ENCODE measurements at places on chromosomes 1 and 21. TPM values are rescaled to one million over a fixed set of nuclear protein-coding genes. Genes with fewer than 3 reads are reported as not detected.

DNA sequence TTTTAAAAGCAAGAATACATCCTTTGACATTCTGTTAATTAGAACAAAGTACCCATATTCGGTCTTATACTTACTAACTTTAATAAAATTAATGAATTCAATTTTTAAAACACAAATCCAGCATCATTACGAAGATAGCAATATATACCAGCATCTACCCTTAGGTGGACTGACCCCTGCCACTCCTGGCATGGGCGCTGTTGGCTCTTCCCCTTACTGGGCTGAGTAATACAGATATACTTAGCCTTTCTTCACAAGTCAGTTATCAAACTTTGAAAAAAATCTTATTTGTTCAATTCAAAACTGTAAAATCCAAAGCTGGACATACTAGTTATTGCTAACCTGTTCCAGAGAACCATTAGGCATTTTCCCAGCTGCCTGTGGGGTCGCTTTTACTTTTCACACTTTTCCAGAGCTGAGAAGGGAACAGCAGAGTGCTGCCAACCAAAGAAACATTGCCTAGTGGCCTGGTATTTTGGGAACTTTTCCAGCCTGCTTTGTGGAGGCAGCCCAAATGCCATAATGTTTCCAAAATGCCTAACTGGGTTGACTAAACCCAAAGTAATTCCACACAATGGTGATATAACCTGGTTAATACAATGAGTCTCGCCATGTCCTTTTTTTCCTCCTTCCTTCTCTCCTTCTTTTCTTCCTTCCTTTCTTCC is 424.7 kb upstream of the ADGRL2 start:
- DNase-seq = no peak

DNA sequence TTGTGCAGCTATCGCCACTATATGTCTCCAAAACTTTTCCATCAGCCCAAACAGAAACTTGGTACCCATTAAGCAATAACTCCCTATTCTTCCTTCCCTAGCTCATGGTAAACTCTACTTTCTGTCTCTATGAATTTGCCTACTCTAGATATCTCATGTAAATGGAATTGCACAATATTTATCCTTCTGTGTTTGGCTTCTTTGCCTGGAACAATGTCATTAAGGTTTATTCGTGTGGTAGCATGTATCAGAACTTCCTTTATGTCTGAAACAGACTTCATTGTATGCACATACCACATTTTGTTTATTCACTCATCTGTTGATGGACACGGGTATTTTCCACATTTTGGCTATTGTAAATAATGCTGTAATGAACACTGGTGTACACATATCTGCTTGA is 40.7 kb upstream of the CD34 start:
- no peak for DNase-seq

GRCh38 chr1:31413405-31414001 is 490 bp downstream of the SERINC2 start:
- DNase-seq = peak; percentile 91

CLIC6 gene
- total RNA-seq = 2.1 TPM

CDK11A gene
- 17.5 TPM for total RNA-seq

DNA sequence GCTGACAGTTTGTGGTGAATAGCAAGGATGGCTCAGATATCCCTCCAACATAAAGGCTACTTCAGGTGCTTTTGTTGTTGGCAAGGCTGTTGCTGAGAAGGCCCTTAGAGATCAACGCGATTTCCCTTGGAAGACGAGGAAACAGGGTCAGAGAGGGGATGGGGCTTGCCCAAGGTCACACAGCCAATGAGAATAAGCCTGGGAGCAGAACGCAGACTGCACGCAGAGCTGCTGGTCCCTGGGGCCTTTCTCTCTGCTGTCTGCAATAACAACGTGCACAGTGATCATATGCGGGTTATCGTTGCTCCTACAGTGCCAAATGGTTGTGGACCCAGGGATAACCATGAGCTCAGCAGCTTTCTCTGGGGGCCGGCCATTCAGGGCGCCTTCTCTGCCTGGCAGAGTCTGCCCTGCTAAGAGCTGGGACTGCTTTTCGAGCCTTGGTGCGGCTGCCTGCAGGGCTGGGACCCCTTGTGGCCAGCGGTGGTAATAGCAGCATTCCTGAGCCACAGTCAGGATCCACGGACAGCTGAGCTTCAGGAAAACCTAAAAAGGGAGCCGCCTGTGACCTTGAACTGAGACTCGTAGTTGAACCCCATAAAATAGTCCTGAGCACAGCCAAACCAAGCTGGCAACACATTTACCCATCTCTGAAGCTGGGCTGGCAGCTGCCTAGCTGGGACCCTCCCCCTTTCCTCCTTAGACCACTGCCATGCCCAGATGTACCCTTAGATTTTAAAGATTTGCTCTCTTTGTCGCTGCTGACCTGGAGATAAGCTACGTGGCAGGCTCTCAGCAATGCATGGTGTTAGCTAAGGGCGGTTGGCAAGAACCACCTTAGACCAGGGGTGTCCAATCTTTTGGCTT is 39.8 kb downstream of the HTR6 start:
- peak; percentile 83 for DNase-seq
